T-cell (primary cell): ENCODE measurements at places on chromosomes 12 and 14.

- DNase-seq = no peak
Measured at GRCh38 chr14:23483236-23483854, 13.8 kb downstream of the NGDN start.

- DNase-seq = no peak
Measured at GRCh38 chr12:22206111-22206728, 128.3 kb downstream of the ST8SIA1 start.

- no peak for DNase-seq
Measured at GRCh38 chr14:89359477-89360222, 57.4 kb downstream of the FOXN3 start.

DNA sequence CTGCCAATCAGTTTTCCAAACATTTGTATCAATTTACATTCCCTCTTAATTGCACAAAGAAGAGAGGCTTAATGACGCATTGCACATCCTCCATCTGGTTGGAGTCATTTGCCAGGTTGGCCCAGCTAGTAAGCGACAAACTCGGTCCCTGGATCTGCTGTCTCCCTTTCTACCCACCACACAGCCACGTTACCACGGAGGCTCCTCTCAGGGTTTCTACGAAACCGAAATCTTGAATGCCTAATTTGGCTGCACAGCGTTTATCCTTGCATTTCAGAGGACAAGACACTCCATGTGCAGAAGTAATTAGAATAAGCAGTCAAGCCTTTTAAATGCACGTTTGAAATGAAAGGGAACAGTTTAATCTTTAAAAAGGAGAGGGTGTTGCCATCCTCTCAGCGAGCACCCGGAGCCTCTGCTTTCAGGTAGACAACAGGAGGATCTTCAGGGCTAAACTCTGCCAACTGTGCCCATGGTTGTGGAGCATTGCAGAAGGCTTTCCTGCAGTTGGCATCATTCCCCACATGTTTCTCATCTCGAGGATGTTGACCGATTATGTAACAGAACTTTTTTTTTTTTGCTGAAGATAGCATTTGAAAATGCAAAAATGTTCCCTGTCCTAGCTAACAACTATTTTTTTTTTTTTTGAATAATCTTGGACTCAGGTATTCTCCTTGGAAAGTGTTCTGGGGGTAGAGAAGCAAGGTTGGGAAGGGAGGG, 37.8 kb downstream of the SLC24A4 start:
- DNase-seq = no peak

DNA sequence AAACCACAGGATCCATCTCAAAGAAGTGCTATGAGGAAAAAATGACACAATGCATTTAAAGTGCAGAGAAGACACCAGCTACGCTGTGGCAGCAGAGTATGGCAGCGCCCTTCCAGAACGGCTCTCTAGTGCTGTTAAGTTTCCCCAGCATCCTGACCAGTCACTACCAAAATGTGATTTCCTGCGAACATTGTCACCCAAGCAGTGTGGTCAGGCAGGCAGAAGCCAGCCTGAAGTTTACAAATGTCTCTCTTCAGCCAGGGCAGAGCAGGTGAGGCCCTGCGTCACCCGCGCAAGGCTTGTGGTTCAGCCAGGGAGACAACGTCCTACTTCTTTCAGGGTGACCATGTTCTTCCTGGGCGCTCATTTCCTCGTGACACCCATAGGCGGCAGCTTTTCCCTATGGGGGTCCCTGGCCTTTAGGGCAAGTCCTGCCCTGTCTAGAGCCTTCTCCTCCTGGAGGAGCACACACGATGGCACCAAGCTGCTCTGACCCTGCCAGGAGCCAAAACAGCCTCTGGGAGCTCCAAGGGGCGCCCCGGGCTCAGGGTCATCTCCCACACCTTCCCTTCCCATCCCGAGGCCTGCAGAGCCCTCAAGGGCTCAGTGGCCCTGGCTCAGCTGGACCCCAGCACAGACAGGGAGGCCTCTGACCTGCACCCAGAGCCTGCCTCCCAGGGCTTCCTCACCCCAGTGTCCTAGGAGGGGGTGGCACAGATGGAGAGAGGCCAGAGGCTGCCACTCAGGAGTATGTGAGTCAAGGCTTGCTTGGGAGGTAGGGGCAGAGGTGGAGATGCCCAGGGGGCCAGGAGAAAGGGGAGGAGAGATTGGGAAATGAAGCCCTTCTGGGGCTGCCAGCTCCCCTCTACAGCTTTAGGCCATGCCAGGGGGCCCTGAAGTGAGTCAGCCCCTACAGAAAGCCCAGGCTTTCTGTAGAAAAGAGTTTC, 41.9 kb downstream of the PSMA6 start:
- DNase-seq = peak; percentile 37

- no peak for DNase-seq
Measured at GRCh38 chr12:10739157-10740118, 16.3 kb upstream of the YBX3 start.

GRCh38 chr14:20801726-20802125, 918 bp downstream of the RNASE1 start:
- DNase-seq = no peak

DNA sequence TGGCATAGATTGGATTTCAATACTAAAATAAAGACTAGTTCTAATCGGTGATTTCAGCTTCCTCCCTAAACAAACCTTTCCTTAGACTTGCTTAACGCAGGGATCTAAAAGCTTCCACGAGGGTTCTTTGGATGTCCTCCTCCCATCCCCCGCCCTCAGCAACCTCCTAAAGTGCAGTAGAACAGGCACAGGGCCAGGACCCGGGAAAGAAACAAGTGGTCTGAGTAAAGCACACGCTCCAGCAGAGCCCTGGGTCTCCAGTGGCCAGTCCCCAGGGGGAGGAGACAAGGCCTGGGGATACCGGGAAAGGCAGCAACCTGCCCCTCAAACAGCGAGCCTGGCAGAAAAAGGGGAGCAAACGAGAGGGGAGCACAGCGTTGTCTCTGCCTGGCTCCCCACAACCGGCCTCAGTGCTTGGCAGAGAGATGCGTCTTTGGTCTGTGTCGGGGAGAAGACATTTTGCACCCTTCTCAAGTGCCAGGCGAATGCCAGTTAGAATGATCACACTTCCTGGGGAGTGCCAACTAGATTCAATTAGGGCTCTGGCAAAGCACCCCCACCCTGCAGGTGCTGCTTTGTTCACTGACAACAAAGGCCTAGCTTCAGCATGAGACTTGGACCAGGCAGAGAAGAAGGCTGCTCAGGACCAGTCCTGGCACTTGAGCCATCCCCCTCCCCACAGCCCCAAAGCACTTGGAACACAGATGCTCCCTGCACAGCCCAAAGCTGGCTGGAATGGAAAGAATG, 17.1 kb upstream of the SLC6A12 start:
- DNase-seq = no peak

- no peak for DNase-seq
Measured at GRCh38 chr12:28963554-28963953, 185.5 kb upstream of the FAR2 start.

DNA sequence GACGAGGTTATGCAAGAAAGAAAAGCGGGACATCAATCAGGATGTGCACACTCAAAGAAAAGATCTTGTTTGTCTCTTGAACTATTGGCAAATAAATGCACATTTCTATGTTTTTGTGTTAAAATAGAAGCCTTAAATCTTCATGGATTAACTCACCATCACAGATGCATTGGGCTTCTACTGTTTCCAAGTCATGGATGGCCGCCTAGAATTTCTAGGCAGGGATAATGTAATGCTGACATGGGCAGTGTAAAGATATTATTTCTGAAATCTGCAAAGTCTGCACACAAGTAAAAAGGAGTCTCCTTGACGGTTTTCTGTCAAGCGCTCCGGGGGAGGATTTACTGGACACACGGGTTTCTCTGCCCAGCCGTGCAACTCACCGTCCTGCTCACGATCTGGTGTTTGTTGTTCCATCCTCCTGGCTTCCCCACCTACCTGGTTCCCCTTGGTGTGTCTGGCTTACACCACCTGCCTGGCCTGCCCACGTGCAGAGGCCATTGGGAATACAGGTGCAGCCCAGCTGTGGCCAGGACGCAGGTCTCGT, 103.3 kb upstream of the FZD10 start:
- DNase-seq = no peak
